Ascending aorta (tissue), 2 donors: ENCODE measurements at places on chromosomes 1 and 21.

- H3K4me3 ChIP-seq, result no peak overlapping the region
- DNase-seq, result no peak
- no peaks in the 10 kb centered on the region for H3K4me1 ChIP-seq
- no peak overlapping the region for H3K27ac ChIP-seq
- H3K27me3 ChIP-seq, result no peaks in the 10 kb centered on the region
- H3K36me3 ChIP-seq, result no peaks in the 10 kb centered on the region
These were observed 108.2 kb upstream of the COL6A1 start for GRCh38 chr21:45873418-45873817.

DNA sequence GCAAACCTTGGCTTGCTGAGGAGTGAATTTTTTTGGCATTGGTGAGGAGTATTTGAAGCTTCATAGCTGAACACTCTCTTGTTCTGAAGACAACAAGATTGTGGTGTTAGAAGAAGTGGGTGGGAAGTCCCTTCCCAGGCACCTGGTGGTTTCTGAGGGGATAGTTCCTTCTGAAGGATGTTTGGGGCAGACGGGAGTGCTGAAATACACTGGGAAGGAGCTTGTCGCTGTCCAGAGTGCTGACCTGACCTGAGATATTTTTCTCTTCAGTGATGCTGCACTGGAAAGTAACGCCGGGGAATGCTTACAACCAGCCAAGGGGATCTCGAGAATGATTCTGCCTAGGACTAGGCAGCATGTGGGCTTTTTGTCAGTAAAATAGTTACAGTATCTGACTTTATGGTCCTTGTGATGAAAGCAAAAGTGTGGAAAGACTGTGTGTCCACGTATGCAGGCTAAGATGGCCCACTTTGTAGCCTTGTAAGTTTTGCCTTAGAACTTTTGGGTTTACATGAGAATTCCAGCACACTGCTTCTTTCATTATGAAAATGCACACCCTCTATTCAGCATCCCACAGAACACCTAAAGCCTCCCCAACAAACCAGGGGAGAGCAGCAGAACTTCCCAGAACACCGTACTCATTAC lies 33.1 kb upstream of the NFASC start:
- H3K27me3 ChIP-seq, result no peaks in the 10 kb centered on the region
- H3K4me1 ChIP-seq, result no peaks in the 10 kb centered on the region
- no peak for DNase-seq
- H3K4me3 ChIP-seq, result no peak overlapping the region
- H3K36me3 ChIP-seq, result no peaks in the 10 kb centered on the region

GRCh38 chr1:179883745-179884138 lies 1.7 kb downstream of the TOR1AIP1 start:
- peak overlapping the region; percentile 83 for H3K4me3 ChIP-seq
- H3K4me1 ChIP-seq, result peaks cover 4% of the 10 kb centered on the region
- DNase-seq, result no peak
- H3K27ac ChIP-seq, result peak overlapping the region; percentile 97
- H3K27me3 ChIP-seq, result no peaks in the 10 kb centered on the region

GRCh38 chr1:81179242-81179641 lies 621.5 kb upstream of the ADGRL2 start:
- H3K4me3 ChIP-seq, result no peak overlapping the region
- H3K4me1 ChIP-seq, result no peaks in the 10 kb centered on the region
- no peak overlapping the region for H3K27ac ChIP-seq
